ENCODE measurements at places on chromosomes 11 and 22.

DNA sequence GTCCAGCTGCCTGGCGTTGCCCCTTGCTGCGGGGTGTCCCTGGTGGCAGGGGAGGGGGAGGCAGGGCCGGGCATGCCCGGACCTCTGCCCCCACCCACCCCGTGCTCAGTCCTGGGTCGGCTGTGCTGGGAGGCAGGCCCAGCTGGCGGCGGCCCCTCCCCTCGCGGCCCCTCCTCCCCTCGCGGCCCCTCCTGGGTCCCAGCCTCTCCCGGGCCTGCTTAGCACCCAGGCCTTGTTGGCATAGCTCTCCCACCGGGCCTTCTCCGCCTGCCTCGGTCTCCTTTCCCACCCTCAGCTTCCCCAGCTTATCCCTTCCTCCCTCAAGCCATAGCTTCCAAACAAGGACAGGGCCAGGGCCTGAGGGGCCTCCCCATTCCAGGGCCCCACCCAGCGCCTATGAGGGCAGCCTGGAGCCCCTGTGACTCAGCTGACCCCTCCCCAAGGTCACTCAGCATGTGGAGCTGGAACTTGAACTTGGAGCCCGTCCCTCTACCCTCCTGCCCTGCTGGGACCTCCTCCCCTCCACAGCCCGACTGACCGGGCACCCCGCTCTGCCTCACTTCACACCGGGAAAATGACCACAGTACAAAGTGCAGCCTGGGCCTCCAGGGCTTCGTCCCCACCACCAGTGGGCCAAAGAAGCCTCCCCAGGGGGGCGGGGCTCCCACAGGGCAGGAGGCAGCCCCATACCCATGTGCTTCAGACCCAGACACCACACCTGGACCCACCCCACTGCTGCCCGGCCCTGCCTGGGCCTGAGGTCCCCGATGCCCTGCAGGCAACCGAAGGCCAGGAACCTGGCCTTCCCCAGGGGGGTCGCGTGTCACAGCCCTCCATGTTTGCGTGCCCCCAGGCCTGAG, 1.2 kb downstream of the EPS8L2 start:
- no peak for DNase-seq

GRCh38 chr22:42519525-42520401, at the start of gene RRP7A:
Gene RRP7A, minus strand, starts transcription at chr22:42519796. Its CDS starts 10 bp downstream, at chr22:42519786.
- peak; percentile 85 for DNase-seq

GRCh38 chr11:109527496-109527895, 105.5 kb downstream of the C11orf87 start:
- no peak for DNase-seq

- no peak for DNase-seq
Observed at GRCh38 chr11:45144126-45145082, 2.0 kb upstream of the PRDM11 start.

GRCh38 chr11:12762696-12763324, 88.6 kb downstream of the TEAD1 start:
- DNase-seq = no peak

DNA sequence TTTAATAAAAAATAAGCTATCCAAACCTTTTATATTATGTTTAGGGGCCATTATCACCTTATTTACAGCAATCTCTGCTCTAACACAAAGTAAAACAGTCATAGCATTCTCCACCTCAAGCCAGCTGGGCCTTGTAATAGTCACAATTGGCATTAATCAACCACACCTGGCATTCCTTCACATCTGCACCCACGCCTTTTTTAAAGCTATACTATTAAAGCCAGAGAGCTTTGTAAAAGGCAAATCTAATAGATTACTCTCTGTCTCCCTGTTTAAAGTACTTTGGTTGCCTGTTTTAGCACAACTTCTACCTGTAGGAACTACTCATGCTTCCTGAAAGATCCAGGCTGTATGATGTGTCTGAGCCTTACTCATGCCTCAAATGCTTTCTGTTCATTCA, 113.1 kb downstream of the CSNK2A3 start:
- DNase-seq = no peak

GRCh38 chr11:196786-197731, 4.2 kb downstream of the SCGB1C1 start:
- DNase-seq = no peak

GRCh38 chr22:42967933-42968332, 47.0 kb downstream of the PACSIN2 start:
- DNase-seq = no peak

DNA sequence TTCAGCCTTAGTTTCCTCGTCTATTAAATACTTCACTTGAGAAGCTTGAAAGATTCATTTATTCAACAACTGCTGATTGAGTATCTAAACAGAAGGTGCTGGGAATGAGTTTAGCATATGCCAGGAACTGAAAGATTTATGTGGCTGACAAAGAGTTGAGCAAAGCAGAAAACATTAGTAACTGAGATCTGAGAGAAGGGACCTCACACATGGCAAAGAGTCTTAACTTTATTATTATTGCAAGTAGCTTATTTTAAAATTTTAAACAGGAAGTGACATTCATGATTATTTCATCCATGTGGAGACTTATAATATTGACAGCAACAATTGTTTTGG, 133.6 kb downstream of the CASP12 start:
- no peak for DNase-seq

- no peak for DNase-seq
Observed at GRCh38 chr11:112932593-112932992, 28.6 kb upstream of the NCAM1 start.

GRCh38 chr11:73428699-73429098, 52.5 kb downstream of the RELT start:
- DNase-seq = no peak

DNA sequence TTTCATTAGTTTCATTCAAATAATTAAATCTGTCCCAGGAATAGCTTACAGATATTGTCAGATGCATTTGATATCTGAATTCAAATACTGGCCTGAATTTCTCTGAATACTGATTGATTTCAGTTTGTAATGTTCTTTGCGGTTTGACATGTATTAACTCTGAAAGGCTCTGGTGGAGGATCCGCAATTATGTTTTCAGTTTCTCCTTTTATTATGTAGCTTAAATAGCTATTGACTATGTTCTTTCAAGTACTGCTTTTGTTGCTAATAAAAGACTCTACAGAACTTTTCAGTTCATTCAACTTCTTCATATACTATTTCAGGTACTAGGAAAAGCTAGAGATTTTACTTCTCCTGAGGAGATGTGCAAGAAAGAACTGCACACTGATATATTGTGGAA, 2085.4 kb upstream of the RAG2 start:
- no peak for DNase-seq

- DNase-seq = no peak
Observed at GRCh38 chr11:30433831-30434230, 110.9 kb downstream of the ARL14EP start.

GRCh38 chr11:63845911-63846310, 7.0 kb downstream of the MARK2 start:
- DNase-seq = no peak

GRCh38 chr11:67366961-67367760, 6.2 kb downstream of the CLCF1 start:
- DNase-seq = no peak

DNA sequence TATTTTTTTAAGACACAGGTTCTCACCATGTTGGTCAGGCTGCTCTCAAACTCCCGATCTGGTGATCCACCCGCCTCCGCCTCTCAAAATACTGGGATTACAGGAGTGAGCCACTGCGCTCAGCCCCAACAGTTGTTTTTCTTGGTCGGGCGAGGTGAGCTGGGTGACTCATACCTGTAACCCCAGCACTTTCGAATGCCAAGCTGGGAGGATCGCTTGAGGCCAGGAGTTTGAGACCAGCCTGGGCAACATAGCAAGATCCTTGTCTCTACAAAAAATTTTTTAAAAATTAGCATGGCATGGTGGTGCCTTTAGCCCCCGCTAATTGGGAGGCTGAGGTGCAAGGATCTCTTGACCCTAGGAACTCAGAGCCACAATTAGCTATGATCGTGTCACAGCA, 7.0 kb upstream of the NF2 start:
- no peak for DNase-seq

GRCh38 chr11:62410972-62411371, 7.9 kb upstream of the SCGB1A1 start:
- no peak for DNase-seq

GRCh38 chr11:14253840-14254239, 105.1 kb downstream of the RRAS2 start:
- DNase-seq = no peak

DNA sequence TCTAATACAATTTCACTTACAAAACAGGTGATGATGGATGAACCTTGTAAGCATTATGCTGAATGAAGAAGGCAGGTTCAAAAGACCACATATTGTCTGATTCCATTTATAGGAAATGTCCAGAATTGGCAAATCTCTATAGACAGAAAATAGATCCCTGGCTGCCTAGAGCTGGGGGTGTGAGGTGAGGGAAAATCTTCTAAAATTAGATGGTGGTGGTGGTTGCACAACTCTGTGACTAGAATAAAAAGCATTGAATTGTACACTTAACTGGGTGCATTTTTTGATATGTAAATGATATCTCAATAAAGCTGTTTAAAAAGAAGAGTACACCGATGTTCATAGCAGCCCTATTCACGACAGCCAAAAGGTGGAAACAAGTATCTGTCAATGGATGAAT, 16.7 kb upstream of the CRY2 start:
- DNase-seq = no peak

DNA sequence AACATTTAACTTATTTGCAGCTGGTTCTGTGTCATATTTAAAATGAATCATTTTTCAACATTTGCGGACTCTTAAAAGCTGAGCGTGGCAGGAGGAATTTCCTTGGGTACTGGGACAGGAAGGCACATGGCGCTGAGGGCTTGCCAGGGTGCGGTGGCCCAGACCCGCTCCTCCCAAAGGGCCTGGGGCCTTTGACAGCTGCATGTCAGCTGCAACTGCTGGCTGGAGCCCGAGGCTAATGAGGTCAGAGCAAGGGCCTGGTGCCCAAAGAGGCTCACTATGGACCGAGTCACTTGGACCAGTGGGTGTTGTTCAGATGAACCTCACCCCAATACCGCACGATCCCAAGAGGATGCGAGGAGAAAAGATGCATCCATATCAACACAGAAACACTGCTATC, 326.9 kb downstream of the CTTN start:
- DNase-seq = no peak

- no peak for DNase-seq
Observed at GRCh38 chr11:64482588-64482987, 108.4 kb upstream of the SLC22A12 start.

DNA sequence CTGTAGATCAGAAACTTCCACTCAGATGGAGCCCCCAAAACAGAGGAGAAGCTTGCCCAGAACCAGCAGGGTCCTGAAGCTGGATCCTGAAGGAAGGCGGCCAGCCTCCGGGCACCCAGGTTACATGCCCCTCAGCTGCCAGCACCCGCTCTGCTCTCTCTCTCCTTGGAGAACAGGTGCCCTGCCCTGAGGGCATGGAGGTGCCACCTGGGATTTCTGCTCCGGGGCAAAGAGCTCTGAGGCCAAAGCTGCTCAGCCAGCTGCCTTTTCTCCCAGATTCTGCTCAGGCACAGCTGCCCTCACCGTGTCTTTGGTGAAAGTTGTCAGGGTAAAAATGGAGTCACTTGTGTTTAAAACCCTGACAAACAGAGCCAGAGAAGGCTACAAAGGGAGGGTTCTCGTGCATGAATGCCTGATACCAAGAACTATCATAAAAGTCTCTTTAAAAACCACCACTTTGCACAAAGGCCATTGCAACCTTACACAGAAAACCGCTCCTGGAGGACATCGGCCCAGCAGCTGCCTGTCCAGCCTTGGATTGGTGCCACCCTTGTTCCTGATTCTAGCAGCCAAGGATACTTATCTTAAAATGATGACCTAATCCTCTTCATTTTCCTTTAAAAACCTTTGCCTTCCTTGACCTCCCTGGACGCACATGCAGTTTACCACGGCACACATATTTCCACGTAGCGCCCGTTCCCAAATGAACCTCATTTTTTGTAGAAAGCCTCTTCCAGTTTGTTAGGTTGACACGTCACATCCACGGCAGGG, 140.0 kb downstream of the CACNA1I start:
- no peak for DNase-seq

- DNase-seq = no peak
Observed at GRCh38 chr22:20811971-20812660, 38.2 kb downstream of the SERPIND1 start.

- DNase-seq = peak; percentile 1
Observed at GRCh38 chr11:127345819-127346459, 345.4 kb upstream of the KIRREL3 start.

DNA sequence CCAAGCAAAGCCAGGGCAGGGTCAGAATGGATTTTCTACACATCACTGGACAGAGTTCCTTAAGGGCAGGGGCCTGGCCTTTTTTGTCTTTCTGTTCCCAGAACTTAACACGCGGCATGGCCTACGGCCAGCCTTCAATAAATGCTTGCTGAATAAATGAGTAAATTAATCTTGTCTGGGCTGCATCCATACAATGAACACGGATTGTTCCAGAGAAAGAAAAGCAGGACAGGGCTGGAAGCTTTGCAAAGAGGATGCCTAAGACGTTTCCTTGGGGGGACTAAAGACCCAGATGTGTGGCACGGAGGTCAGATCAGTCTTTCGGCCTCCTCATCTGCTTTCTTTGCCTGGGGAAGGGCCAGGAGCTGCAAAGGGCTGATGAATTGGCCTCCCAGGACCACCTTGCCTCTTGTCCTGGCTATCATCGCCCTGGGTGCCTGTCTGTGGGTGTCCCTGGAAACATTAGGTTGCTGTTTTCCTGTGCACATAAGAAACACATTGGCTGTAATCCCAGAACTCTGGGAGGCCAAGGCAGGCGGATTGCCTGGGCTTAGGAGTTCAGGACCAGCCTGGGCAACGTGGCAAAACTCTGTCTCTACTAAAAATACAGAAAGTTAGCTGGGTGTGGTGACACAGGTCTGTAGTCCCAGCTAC, 20.8 kb upstream of the RFPL3 start:
- DNase-seq = no peak

Measured in stimulated activated CD4-positive, alpha-beta T cell treated with anti-CD3 and anti-CD28 coated beads, Interleukin-12 subunit alpha, Interleukin-12 subunit beta, amount 100 ng/mL, for 4 hours (primary cell).